ENCODE measurements at places on chromosomes 5 and 9.

DNA sequence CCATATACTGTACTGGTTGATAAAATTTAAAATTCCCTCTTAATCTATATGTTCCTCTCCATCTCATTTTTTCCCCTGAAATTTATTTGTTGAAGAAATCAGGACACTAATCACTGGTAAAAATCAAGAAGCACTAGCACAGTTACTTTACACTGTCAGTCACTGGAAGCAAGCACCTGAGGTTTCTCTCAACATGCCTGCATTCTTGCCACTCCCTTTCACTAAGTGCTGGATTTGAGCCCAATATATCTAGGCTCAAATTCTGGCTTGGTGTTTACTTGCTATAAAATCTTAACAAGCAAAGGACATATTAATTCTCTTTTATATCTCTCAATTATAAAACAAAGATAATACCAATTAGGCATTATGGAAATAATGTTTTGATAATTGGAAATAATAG, 58.6 kb downstream of the DIAPH1 start:
- no peak for DNase-seq

GRCh38 chr5:16461782-16462181, 3.8 kb downstream of the ZNF622 start:
- DNase-seq: no peak

DNA sequence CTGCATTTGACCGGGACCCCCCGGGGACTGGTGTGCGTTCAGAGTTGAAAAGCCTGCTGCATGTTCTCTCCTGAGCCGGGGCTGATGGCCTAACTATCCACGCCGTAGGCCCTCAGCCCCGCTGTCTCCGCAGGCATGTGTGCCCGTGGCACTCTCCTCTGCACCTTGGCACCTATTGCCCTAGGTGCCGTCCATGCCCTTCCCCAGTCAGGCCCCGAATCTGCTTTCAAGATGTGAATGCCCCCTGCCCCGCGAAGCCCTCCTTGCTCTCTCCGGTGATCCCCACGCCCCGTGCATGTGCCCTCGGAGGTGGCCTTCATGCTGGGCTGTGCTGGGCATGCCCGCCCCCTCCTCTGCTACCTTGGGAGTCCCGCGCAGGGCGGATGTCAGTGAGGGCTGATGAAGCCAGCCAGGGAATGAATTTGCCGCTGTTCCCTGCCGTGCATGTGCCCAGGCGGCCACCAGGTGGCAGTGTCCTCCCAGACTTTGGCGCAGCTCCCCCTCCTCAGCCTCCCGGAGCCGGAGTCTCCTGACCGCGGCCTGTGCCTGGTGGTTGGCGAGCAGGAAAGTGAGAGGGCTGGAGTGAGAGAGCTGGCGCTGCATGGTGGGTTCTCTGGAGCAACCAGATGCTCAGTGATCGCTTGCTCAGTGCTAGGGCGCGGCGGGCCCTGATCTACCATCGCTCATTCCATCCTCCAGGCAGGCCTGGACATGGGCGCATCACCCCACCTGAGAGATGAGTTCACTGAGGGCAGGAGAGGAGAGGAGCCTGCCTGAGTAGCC, 112.9 kb upstream of the LMX1B start:
- DNase-seq: peak; percentile 56

GRCh38 chr5:93277051-93277450, 304.0 kb downstream of the NR2F1-AS1 start:
- DNase-seq: no peak

- DNase-seq: no peak
Observed at GRCh38 chr9:131732061-131732526, 7.8 kb downstream of the RAPGEF1 start.

DNA sequence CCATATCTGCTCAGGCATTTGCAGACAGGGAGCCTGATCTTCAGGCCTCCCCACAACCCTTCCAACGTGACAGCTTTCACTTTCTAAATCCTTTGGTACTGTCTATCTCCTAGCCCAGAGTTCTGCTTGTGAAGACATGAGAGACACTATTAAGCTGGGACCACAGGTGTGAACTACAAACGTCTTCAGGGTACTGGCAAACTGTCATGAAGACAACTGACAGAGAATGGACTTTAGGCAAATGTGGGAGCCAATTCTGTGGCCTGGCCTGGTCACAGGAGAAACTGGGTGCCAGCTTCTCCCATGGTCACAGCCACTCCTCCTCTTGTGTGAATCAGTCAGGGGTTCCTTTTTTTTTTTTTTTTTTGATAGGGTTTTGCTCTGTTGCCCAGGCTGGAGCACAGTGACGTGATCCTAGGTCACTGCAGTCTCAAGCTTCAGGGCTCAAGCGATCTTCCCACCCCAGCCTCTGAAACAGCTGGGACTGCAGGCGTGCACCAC, 10.4 kb downstream of the TRIM14 start:
- DNase-seq: no peak

DNA sequence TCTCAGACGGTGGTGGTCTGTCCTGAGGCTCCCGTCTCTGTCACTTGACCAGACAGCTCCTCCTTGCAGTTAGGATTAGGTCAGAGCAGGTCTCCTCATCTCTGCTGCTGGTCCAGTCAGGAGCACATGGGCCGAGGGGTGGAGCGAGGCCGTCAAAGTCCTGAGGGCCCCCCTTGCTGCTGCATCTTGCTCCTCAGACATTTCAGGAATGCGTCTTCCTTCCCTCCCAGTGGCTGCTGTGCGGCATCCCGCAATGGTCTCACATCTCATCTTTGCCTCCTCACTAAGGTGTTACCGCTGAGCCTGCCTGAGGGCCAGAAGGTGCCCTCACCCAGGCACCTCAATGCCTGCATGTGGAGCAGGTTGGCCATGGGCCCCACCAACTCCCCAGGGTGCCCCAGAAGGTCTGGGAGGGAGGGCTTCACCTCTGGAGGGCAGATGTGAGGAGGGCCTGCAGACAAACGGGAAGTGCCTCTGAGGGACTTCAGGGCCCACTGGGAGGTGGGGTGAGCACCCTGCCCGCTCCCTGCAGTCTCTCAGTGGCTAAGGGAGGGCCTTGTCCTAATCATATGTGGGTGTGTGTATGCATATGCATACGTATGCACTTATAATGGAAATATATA, 137.7 kb upstream of the LMX1B start:
- DNase-seq: no peak

DNA sequence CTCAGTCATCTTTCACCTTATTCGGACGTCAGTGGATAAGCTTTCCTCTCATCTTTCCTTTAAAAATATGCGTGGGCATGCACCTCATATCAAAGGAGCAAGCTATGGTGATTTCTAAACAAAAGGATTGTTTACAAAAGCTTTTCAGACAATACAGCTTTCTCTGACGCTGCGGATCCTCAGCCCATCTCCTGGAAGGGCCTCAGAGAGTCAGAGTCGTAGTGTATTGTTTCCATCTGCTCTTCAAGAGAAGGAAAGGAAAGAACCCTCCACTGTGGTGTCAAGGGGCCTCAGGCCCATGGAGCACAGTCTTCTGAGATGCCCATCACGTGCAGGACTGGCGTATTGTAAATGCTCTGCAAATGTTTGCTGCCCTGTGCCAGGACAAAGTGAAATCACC, 163.4 kb upstream of the MAP1B start:
- no peak for DNase-seq

DNA sequence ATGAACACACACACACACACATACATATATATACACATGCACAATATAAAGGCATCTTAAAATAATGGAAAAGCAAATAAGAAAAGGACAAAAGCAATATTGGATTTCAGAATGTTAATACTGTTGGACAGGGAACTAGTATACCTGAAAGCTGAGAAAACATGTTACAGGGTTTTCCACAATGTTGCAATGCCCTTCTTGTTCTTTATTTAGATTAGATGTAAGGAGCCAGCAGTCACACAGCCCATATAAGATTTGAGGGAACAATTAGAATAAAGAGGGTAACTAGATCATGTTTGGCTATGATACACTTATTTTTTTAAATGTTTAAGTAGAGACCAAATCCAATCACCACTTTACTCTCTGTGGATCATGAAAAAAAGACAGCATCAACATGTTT, 61.7 kb downstream of the SH3TC2 start:
- no peak for DNase-seq

- no peak for DNase-seq
Observed at GRCh38 chr9:135251331-135251761, 163.9 kb downstream of the OLFM1 start.
